ENCODE measurements at places on chromosomes 13 and 19.

DNA sequence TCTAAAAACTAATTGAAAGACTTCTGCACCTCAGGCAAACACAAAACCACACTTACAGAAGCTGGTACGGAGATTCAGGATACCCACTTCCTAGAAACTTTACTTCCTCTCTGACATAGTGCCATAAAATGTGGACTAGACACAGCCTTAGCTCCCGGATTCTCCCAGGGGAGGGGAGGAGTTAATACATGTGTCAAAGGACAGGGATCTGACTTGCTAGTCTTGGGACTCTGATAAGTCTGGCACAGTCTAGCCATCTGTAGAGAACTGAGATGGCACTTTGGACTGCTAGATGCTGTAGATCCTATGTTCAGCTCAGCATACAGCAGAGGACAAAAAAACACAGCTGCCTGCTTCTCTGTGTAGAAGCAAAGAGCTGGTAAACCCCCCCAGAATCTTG lies 769.8 kb upstream of the MIR17HG start:
- DNase-seq, result no peak

DNA sequence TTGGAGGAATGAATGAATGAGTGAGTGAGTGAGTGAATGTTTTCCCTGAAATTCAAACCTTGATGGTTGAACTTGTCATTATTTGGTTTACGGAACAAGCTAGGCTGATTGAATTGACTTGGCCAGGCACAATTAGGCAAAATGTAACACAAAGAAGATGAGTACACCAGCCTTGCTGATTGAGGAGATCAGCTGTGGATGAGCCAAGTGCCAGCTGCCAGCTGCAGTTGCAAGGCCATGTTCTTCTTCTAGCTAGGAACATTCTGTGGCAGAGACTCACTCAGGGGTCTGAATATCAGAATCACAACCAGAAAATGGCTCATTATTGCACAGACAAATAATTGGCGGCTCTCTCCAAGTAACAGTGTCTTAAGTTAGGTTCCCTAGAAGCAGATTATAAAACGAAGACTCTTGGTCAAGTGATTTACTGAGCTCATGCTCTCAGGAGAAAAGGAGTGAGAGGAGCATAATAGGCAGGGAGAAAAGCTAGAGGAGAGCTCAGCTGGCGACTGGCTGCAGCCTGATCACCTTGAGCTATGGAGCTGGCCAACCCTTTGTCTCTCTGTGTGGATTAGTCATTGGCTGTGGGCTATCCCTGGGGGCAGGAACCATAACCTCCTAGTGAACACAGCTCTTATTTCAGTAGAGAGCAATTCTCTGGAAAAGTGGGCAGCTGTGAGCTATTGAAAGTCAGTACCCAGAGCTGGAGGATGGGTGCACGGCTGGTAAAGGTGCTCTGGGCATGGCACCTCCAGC lies 225.3 kb upstream of the SERP2 start:
- DNase-seq, result no peak

DNA sequence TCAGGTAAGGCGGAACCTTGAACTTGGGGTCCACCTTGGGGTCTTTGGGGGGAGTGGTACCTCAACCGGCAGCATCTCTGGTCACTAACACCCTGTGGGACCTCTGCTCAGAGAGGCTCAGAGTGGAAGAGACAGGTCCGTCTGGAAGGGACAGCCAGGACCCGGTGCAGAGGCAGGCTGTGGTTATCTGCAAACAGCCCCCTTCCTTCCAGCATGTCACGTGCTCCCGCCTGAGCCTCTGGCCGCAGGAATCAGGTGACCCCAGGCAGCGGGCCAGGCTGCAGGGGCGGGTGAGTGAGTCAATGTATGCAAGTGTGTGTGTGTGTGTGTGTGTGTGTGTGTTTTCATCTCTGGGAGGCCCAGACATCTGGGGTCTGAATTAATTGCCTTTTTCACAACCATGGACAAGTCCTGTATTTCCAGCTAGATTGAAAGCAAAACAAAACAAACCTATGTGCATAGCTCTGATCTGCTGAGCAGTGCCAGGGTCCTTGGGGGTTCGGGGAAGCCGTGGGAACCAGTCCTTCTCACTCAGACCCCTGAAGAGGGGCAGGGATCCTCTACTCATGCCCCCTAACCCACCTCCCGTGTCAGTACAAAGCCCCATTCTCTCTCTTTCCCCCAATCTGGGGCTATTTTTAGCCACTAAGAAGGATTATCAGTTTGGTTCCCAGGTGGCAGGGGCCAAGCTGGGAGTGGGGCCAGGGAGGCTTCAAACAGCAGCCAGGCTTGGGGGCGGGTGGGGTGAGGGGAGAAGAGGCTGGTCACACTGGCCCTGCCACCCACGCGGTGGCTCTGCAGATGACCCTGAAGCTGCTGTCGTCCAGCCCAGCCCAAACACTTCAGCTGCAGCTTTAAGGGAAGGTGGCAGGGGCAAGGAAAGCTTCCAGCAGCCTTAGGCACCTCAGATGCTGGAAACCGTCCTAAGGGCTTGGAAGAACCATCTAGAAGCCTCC lies 31.4 kb downstream of the CERS4 start:
- peak; percentile 68 for DNase-seq

- DNase-seq, result no peak
These were observed 15.0 kb upstream of the NAXD start for GRCh38 chr13:110600261-110600819.

- peak; percentile 21 for DNase-seq
These were observed at the start of gene TNPO2 for GRCh38 chr19:12723641-12724426. Gene TNPO2 (minus strand): TSS chr19:12723932. CDS start chr19:12720977, 2,955 bp downstream.

- DNase-seq, result no peak
These were observed 75.9 kb downstream of the ZIC5 start for GRCh38 chr13:99895444-99896368.

DNA sequence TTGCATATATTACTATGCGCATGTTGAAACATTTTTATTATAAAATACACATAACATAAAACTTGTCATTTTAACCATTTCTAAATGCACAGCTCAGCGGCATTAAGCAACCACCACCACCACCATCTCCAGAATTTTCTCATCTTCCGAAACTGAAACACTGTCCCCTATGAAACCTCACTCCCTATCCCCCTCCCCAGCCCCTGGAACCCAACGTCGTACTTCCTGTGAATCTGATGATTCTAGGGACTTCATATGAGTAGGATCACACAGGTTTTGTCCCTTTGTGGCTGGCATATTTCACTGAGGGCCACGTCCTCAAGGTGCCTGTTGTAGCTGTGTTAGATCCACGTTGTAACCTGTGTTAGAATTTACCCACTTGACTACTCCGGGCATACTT lies 716 bp upstream of the MAP2K2 start:
- DNase-seq, result no peak

GRCh38 chr19:11288349-11288748 lies 7.6 kb upstream of the TSPAN16 start:
- no peak for DNase-seq

DNA sequence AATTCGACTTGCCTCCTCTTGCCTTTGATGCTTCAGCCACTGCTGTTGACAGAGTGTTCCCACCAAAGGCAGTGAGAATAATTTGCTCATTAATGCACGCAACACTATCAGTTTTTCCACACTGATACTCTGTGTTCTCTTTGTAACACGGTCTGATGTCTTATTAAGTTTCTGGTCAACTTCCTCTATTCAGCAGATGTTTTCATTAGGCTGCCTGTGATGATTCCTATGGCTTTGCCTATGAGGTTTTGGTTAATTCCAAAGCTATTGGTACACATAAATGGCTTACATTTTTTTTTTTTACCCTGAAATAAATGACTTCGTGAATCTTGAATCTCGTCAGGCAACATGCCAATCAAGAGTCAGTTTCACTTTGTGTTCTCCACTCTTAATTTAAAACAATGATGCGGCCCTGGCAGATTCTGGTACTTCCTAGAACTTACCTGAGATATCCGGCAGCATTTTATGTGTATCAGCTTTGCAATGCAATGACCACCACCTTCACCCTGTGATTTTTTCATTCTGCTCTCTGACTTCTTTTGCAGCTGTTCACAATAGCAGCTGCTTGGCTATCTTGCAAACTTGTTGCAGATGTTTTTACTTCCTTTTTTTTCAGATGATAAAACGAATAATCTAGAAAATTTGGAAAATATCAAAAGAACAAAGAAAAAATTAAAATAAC lies 27.5 kb upstream of the KL start:
- DNase-seq, result no peak

GRCh38 chr19:52665529-52665928 lies 27.4 kb upstream of the ZNF83 start:
- DNase-seq, result peak; percentile 29

DNA sequence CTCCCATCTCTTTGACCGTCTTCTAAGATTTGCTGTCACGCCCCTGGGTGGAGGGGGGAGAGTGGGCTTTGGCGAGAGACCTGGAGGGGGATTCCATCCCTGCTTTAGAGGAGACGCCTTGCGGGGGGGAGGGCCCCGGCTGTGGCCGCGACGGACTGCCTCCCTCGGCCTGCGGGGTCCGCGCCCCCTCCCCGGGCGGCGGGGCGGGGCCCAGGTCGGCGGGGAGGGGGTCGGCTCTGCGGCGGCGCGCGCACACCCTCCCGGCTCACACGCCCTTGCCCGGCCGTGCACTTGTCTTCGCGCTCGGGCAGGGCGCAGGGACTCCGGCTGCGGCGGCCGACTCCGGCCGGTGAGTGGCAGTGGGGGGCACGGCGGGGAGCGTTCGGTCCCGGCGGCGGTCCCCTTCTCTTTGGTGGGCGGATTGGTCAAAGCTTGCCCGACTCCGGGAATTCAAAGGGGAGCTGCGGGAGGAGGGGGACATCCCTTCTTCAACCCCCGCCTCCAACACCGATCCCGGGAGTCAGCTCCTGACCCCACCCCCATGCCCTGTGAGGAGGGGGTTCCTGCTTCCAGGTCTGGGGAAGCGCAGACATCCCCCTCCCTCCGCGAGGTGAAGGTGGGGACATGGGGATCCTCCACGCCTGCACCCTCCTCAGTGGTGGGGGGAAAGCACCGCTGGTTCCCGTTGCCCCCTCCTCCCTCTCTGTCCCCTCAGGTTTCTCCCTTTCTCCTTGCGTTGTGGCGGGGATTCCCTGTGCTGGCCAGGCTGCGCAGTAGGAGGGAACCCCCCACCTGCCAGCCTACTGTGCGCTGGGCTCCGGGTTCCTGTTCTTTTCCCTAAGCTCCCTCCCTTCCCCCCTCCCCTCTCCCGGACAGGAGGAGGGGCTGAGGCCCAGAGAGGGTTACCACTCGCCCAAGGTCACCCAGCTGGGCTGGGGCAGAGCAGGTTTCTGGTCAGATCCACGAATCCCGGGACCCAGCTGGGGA lies 14.6 kb upstream of the KCNN1 start:
- no peak for DNase-seq

DNA sequence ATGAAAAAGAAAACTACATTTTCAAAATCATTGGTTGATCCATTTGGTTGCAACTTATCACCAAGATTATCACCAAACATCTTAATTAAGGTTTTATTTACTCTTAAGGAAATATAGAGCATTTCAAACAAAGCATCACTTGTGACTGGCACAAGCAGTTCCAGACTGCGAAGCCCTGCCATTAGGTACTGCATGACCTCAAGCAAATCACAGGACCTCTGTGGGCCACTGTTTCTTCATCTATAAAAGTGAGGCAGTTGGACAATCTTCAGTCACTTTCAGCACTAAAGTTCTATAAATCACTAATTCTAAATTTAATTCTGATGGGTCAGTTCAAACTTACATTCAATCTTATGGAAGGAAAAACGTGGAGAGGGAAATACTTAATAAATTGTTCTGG lies 2.0 kb downstream of the ELF1 start:
- DNase-seq, result no peak

- no peak for DNase-seq
These were observed 207.0 kb downstream of the SLITRK6 start for GRCh38 chr13:85592211-85592610.

- DNase-seq, result no peak
These were observed 5.7 kb upstream of the FOXO1 start for GRCh38 chr13:40671956-40672764.

DNA sequence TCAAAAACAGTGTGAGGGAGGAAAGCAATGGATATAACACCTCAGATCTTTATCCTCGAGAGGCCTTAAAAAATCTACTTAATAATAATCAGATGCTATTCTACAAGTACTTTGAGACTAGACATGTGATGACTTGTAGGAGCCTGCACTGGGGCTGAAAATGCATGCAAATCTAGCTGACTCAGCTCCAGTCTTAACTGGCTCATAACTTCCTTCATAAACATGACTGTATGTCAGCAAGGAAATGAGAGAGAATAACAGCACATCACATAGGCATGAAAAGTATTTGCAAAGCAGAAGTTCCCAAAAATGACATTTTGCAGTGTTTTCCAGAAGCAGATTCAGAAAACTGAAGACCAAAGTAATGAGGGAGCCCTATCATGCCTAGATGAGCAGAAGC lies 38.1 kb downstream of the PSG5 start:
- DNase-seq, result peak; percentile 57

DNA sequence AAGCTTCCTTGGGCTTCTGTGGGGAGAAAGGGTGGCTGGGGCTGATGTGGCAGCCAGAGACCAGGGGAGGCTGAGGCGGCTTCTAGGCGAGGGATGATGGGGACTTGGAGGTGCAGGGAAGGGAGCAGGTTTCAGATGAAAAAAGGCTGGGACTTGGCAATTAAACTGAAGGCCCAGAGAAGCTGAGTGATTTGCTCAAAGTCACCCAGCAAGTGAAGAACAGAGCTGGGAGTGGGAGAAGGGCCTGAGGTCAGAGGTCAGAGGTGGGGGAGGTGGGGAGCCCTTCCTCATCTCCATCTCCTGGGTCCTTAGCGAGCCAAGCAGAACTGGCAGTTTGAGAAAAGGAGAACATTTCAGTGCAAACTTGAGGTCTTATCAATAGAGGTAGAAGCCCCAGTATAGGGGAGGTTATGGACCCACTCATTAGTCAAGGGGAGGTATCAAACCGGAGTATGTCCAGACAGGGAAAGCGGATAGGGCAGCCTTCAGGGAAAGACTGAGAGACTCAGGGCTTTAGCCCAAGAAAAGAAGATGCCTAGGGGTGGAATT lies 49.6 kb upstream of the NFIC start:
- no peak for DNase-seq

- no peak for DNase-seq
These were observed 1779.2 kb upstream of the MIR17HG start for GRCh38 chr13:89568276-89568675.

GRCh38 chr19:35055715-35056179 lies 14.2 kb downstream of the HPN start:
- DNase-seq, result no peak

DNA sequence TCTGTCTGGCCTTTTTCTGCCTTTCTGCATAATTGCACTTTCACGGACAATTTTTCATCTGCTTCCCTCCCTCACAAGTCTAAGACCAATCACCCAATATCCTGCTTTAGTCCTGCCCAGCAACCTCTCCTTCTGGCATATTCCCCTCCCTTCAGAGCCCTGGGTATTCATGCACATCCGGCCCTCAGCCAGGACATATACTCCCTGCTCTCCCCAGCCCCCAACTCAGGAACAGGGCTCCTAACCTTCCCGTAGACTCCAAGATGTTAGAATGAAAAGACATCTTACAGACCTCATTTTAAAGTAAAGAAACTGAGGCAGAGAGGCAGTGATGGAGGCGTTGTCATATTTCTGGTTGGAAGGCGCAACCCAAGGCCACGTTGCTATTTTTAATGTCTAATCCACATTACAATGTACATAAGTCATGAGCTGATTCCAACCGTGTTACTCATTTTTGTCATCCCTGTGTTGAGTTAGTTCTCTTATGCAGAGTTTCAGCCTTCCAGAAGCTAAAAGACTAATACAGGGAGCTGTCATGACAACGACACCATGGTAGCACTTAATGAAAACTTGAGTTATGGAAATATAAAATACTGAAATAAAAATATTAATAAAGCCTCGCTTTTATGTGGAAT lies 209.2 kb downstream of the TSHZ3 start:
- peak; percentile 83 for DNase-seq

All from kidney epithelial cell (primary cell).